ENCODE measurements at places on chromosomes 1 and 21.

DNA sequence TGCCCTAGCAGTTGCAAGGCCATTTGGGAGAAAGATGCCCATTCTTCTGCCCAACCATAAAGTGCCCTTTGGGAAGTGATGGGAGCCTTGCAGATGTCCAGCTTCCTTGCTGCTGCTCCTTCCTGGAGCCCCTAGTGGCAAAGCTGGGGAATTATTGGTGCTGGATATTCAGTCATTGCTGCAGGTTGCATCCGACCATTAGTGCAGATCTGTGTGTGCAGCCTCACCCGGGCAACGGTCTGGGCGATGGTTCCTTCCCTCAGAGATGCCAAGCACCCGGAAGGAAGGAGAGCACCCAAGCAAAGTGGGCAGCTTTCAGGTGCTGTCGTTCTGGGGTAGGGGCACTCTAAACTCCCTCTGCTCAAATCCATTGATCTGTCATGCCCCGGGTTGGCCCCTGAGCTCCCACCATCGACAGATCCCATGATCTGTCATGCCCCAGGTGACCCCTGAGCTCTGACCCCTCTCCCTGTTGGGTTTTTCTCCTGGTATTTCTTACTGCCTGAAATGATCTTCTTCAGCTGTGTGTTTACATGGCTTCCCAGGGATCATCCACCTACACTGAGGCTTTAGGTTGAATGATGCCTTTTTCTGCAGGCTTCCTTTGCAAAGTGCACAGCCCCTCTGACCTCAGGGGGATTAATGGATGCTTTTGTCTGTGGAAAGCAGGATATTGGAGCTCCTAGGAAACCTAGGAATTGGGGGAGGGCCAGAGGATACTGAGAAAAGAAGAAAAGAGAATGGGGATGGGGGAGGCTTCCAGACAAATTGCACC lies 467.5 kb downstream of the PTPRU start:
- peak; percentile 26 for DNase-seq

DNA sequence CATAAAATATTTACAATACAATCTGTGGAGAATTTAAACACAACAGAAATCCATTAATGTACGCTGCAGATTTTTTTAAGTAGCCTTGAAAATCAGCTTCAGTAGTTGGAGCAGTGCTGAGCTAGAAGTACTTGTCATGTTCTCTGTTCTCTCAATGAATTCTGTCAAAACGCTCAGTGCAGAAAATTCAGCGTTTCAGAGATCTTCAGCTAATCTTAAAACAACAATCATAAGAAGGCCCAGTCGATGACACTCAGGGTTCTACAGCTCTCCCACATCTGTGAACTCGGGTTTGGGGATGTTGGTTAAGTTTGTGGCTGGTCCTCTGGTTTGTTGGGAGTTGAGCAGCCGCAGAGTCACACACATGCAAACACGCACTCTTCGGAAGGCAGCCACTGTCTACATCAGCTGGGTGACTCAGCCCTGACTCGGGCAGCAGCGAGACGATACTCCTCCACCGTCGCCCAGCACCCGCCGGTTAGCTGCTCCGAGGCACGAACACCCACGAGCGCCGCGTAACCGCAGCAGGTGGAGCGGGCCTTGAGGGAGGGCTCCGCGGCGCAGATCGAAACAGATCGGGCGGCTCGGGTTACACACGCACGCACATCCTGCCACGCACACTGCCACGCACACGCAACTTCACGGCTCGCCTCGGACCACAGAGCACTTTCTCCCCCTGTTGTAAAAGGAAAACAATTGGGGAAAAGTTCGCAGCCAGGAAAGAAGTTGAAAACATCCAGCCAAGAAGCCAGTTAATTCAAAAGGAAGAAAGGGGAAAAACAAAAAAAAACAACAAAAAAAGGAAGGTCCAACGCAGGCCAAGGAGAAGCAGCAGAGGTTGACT lies 161.2 kb downstream of the RUNX1 start:
- DNase-seq = peak; percentile 93

- no peak for DNase-seq
These were observed 65.1 kb downstream of the COL18A1 start for GRCh38 chr21:45470087-45470515.

DNA sequence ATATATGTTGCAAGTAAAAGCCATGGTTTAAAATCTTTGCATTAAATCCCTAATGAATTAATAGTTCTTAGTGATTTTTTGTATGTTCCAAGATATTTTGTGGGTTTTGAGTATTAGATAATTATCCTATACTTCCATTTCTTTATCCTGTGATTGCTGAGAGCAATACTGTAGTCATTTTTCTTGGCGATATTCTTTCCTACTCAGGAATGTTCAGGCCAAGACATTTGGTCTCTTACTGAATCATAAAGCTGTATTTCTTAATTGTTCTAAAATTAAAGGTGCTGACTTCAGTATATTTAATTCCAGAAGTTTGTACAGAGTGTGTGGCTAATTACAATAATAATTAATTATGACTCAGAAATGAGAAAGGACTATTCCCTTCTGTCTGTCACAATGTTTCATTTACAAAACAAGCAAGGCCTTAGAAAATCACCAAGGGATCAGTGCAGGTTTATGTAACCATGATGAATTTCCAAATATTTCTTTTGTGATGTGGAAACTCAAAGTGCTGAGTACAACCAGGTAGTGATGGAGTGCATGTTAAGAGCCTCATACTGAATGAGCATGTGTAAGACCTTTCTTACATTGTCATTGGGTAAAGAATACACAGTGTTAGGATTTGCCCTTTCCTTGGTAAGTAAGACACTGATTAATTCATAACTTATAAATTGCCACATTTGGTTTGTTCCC lies 161.2 kb downstream of the HMCN1 start:
- DNase-seq = no peak

- no peak for DNase-seq
These were observed 10.3 kb downstream of the MIXL1 start for GRCh38 chr1:226233806-226234205.

DNA sequence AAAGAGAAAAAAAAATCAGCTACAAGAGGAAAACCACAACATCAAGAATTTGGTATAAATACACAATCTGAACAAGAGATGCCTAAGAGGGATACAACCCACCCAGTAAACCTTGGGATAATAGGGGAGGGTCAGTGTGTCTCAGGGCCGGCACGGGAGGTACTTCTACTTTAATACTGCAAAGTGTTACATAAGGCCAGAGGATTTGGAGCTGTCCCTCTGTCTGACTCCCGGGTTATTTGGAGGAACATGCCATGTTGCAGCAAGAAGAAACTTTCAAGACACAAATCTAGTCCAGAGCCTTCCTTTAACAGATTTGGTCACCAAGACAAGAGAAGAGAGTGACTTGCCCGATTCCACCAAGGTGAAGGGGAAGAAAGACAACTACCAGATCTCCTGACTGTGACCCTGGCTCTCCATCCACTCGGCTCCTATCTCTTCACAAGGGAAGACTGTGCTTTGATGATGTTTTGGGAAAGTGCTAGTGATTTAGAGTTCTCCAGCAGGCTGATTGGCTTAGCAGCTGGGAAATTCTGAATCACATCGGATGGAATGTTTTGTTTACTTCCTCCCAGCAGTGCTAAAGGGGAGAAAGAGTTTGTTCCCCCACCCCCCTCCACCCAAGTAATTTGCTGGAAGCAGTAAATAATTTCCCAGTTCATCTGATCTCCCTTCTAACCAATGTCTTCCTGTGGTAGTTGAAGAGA lies 29.3 kb downstream of the SGIP1 start:
- peak; percentile 18 for DNase-seq

DNA sequence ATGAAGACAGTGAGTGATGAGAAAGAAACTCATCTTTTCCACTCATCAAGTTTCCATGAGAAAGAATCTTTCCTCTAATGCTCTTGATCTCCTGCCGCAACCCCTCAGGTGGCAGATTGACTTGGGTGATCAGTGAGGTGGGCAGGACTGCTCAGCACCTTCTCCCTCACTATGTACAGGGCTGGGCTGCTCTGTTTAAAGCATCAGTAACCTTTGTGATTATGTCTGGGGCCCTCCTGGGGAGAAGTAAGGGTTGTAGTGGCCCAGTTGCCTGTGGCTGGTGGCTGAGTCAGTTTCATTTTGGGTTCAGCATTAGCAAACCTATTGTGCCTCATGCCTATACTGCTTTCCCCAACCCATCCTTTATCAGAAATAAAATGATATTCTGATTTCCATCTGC lies 366.0 kb downstream of the TTLL7 start:
- no peak for DNase-seq

GRCh38 chr1:20476265-20477038 lies 9.6 kb downstream of the CAMK2N1 start:
- no peak for DNase-seq

DNA sequence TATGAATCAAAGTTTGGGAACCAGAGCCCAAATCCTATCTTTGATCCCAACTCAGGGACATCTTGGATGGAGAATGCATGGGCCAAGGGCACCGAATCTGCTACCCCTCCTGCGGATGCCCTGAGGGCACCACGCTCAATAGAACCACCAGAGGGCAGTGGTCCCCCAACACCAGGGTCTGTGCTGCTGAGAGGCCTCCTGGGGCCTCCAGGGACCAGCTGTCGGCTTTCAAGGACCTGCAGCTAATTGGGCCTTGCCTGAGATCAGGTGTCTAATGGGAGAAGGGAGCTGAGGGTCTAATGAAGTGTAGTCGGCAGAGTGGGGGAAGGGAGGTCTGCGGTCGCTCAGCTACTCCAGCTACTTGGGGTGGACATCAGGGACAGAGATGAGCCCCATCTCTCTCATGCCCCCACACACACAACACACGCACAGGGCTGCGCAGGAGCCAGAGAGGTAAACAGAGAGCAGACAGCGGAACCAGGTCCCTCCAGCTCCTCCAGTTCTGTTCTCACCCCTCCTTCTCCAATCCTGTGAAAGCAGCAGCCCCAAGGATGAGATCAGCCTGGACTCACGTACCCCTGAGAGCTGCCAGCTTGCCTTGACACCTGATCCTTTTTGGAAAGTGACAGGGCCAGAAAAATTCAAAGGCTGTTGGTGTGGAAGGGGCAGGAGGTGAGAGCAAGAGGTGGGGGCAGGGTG lies 34.9 kb upstream of the PPP1R15B start:
- peak; percentile 85 for DNase-seq

DNA sequence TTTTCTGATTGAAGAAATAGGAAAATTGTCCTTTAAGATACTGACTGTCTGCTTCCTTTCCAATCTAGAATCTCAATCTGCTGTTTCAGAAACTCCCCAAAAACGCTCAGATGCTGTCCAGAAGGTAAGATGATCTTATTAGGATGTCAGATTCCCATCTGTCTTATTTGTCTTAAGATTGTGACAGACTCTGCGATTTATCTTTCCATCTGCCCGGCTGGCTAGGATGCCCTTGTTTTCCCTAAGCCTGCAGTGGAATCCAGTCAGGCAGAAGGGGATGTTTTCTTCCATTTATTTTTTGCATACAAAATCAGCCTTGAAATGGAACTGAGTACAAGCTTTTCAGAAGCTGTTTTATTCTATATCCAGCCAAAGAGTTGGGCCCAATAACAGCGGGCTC lies 96.5 kb downstream of the FMN2 start:
- no peak for DNase-seq

GRCh38 chr1:92410706-92411105 lies 76.0 kb downstream of the GFI1 start:
- no peak for DNase-seq

DNA sequence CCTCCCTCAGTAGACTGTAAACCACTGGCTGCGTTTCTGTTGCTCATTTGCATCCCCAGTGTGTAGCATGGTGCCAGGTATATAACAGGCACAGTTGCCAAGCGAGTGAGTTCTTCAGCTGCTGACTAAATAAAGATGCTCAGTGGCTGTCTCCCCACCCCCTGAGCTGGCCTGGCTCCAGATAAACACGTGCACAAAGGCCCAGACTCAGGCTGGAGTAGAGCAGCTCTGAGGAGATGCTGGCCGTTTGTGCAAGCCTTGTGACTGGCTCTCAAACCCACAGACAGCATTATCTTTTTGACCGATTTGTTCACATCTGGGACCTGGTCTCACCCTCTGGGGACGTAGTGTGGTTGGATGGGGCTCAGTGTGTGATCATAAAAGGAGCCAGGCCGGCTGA lies 7.1 kb downstream of the CHRNB2 start:
- no peak for DNase-seq

- DNase-seq = no peak
These were observed 751.3 kb upstream of the NEGR1 start for GRCh38 chr1:73033640-73034039.

DNA sequence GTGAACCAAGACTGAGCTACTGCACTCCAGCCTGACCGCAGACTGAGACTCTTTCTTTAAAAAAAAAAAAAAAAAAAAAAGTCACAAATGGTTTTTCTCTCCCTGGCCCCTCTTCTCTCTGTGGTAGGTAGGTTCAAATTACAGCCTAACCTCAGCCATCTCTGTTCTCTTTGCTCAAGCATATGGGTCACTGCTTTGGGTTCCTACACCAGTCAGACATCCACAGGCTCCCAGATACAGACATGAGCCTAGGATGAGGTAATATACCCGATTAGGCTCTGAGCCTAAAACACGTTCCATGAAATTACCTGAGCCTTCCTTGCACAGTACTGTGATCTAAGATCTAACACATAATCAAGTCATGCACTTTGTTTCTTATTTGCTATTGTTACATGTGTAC lies 90.5 kb upstream of the JAK1 start:
- no peak for DNase-seq

All from suppressor macrophage (primary cell).